ENCODE measurements at places on chromosomes 13 and 19.

DNA sequence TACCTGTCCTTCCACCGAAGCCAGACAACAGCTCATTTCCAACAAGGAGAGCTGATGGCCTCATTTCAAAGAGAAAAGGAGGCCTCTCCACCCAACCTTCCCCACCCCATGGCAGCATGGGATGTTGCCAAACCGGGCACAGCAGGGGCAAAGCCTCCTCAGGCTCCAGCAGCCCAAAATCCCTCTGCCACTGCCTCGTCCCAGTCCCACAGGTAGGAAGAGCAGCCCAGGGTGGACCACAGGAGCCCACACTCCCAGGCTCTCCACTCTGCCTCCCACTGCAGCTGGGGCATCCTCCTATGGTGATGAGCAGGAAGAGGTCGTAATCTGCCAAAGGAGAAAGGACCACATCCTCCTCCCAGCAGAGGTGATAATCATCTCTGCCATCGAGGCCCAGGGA, 50.9 kb downstream of the PEPD start:
- DNase-seq, result no peak

DNA sequence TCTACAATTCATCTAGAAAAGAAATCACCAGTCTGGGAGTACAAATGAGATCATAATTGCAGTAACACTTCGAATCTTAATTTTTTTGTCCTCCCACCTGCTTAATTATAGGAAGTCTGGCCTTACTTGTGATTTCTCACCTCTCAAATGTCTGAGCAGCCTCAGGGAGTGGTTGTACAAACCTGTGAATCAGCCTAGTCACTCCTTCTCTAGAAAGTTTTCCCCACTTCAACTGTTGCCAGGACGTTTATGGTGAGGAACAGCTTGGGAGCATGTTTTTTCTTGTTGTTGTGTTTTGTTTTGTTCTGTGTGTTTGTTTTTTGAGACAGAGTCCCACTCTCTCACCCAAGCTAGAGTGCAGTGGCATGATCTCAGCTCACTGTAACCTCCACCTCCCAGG, 50.3 kb upstream of the CLDN10 start:
- DNase-seq, result no peak

- DNase-seq, result no peak
Observed at GRCh38 chr19:54341295-54341694, 2.3 kb upstream of the LILRA4 start.

DNA sequence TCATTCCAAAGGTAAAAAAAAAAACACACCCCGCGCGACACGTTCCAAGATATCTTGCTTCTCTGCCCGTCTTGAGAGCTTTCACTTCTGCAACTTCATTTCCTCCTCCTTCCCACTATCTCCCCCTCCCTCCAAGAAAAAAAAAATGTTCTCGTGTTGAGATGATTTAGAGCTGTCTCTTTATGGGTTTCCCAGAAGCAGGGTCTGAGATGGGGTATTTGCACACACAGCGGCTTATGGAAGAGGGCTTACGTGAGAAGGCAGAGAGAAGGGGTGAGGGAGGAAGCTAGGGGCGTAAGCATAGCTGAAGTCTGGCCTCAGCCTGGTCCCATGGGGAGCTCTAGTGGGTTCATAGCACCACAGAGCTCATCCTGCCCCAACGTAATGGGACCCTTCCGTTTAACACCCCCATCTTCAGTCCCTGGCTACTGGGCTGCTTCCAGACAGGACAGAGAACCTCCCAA, 31.3 kb upstream of the USE1 start:
- no peak for DNase-seq

- DNase-seq, result no peak
Observed at GRCh38 chr13:48569104-48569666, 36.3 kb upstream of the RCBTB2 start.

DNA sequence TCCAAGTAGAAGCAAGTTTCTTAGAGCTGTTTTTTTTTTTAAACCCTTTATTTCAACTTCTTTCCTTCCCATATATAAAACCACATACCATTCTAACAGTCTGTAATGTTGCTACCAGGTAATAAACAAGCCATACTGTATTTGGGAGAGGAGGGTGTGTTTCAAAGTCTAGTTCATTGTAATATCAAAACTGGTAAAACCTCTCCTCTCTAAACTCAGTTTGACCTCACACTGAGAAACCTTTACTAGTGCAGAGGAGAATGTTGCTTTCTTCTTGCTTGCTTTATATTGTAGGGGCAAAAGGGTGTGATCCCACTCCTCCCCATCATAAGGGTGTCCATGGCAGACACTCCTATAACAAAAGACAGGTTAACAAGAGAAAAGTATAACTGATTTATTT, 155.1 kb downstream of the GGACT start:
- DNase-seq, result peak; percentile 38

Data from T-helper 2 cell (primary cell).